K562 (cell line): ENCODE measurements at places on chromosomes 12 and 14. TPM values are rescaled to one million over a fixed set of nuclear protein-coding genes. Genes with fewer than 3 reads are reported as not detected.

DNA sequence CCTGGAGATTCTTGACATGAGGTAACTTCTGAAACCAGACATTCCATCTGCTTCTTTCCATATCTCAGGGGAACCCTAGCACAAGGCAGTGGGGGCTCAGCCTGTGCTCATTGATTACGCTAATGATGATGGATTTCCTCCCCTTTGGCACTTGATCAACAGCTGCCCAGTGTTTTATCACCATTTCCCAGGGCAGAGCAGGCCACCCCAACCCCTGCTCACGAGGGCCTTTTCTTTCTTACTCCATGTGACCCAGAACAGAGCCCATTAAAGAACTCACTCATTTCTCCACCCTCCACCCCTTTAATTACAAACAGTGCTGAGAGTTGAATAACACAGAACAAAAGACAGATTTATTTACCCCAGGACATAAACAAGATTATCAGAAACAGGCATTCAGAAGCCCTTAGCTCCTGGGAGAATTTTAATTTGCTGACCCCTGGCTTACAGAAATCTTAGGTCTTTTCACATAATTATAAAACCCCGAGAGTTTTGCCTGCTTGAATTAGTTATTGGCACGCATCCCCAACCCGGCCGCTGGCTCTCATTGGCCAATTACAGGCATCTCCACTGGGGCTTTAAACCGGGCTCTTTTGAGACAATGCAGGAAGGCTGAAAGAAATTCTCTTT lies 32.0 kb upstream of the CCDC60 start:
- H3K27me3 ChIP-seq = peaks cover 3% of the 10 kb centered on the region
- no peak for DNase-seq
- H3K4me1 ChIP-seq = no peaks in the 10 kb centered on the region
- H3K4me3 ChIP-seq = no peak overlapping the region

Gene PRKD1
- total RNA-seq = 0.16 TPM in 2 replicates

DNA sequence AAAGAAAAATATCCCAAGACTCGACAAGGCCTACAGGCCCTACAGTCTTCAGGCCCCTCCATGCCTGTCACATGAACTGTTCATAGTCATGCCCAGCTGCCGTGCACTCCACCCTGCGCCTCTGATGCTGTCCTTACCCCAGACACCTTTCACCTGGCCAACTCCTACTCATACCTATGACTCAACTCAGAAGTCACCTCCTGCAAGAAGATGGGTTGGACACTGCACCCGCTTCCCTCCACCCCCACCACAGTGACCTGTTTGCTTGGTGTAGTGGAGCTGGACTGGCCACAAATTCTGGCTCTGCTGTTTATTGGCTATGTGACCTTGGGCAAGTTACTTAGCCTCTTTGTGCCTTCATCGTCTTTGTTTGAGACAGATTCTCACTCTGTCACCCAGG lies 56.2 kb downstream of the PHETA1 start:
- no peaks in the 10 kb centered on the region for H3K36me3 ChIP-seq
- no peaks in the 10 kb centered on the region for H3K4me1 ChIP-seq
- H3K4me3 ChIP-seq = no peak overlapping the region

DNA sequence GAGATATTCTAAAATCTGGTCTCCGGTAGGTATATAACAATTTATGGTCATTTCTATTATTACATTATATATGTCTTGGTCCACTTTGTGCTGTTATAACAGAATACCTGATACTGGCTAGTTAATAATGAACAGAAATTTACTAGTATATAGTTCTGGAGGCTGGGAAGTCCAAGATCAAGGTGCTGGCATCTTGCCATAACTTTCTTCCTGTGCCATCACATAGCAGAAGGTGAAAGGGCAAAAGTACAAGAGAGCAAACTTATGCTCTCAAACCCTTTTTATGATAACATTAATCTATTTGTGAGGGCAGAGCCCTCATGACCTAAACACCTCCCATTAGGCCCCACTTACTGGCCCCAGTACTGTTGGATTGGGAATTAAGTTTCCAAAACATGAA lies 17.9 kb upstream of the BATF start:
- H3K4me3 ChIP-seq = no peak overlapping the region
- H3K4me1 ChIP-seq = no peaks in the 10 kb centered on the region
- H3K27me3 ChIP-seq = no peaks in the 10 kb centered on the region

- no peak overlapping the region for H3K4me3 ChIP-seq
- peaks cover 12% of the 10 kb centered on the region; the same call in 1 of the 3 replicates for H3K36me3 ChIP-seq
- H3K27me3 ChIP-seq = no peaks in the 10 kb centered on the region
- no peak for DNase-seq
- H3K27ac ChIP-seq = no peak overlapping the region
Observed at GRCh38 chr12:42373669-42374068, 47.7 kb downstream of the PPHLN1 start.

DNA sequence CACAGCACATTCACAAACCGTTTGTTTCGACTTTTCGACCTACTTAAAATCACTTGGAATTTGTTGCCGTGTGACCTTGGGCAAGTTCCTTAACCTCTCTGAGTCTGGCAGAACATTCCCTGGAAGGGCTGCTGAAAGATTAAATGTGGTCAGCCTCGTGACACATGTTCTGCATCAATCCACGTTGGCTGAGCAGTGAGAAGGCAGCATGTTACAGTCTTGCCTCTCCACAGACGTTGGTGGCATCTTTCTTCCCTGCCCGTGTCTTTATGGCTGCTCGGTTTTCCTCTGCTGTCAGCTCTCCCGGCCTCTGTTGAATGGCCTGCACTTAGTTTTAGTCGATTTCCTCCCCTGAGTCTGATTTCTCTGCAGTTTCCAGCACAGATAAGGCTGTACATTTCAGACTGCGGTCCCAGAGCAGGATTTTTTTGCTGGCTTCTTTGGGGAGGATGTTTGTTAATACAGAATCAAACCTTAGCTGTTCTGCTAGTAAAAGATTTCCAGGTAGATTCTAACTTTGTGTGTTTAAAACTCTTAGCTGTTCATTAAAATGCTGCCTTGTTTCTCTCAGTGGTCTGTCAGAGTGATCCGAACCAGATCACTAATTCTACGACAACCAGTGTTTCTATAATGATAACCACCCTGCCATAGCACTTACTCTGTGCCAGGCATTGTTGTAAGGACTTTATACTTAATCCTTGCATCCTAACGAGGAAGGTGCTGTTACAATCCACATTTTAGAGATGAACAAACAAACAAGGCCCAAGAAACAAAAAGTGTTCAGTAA lies 217.1 kb downstream of the CHST11 start:
- H3K4me1 ChIP-seq = peaks cover 25% of the 10 kb centered on the region
- no peak for DNase-seq
- no peaks in the 10 kb centered on the region for H3K27me3 ChIP-seq
- peaks cover 7% of the 10 kb centered on the region; the same call in 1 of the 3 replicates for H3K36me3 ChIP-seq
- no peak overlapping the region for H3K27ac ChIP-seq
- H3K4me3 ChIP-seq = no peak overlapping the region

GRCh38 chr12:11555743-11556625 lies 93.5 kb upstream of the ETV6 start:
- DNase-seq = no peak
- no peaks in the 10 kb centered on the region; the same call in none of the 2 replicates for H3K27me3 ChIP-seq
- no peaks in the 10 kb centered on the region for H3K36me3 ChIP-seq

Gene KRT76
- not detected in 2 replicates for total RNA-seq

Gene ASIC1
- total RNA-seq = 1.2 TPM in 2 replicates

GRCh38 chr14:99576304-99576703 lies 27.7 kb downstream of the CCDC85C start:
- H3K27me3 ChIP-seq = no peaks in the 10 kb centered on the region
- no peaks in the 10 kb centered on the region for H3K36me3 ChIP-seq
- DNase-seq = no peak
- H3K4me3 ChIP-seq = no peak overlapping the region
- H3K27ac ChIP-seq = no peak overlapping the region

Gene TMBIM4
- 41.2 and 46.5 TPM in 2 replicates for total RNA-seq

DNA sequence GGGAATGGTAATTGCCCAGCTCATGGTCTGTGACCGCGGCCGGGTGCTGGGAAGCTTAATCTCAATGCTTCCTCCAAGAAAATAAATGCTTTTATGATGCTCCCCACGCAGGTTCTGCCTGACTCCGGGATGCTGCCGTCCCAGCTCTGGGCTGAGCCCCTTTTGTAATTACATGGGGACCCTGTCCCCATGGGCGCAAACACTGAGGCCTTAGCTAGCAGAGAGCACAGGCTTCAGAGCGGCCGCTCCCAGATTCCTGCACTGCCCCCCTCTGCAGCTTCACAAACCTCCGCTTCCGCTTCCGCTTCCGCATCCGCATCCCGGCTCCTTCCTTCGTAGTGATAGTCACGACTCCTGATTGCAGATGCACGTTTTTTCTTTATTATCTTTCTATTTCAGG lies 129.5 kb downstream of the KIF26A start:
- H3K36me3 ChIP-seq = no peaks in the 10 kb centered on the region
- H3K27me3 ChIP-seq = no peaks in the 10 kb centered on the region
- no peak overlapping the region for H3K27ac ChIP-seq
- no peaks in the 10 kb centered on the region; the same call in 1 of the 2 replicates for H3K4me1 ChIP-seq
- DNase-seq = no peak
- no peak overlapping the region for H3K4me3 ChIP-seq

- no peak overlapping the region for H3K4me3 ChIP-seq
- no peak overlapping the region for H3K27ac ChIP-seq
- H3K27me3 ChIP-seq = no peaks in the 10 kb centered on the region
- H3K36me3 ChIP-seq = no peaks in the 10 kb centered on the region
Observed at GRCh38 chr14:88346048-88346639, 23.1 kb upstream of the KCNK10 start.

Gene SALL2
- 25.9 and 27.6 TPM in 2 replicates for total RNA-seq

Gene CCDC175
- not detected in 2 replicates for total RNA-seq

DNA sequence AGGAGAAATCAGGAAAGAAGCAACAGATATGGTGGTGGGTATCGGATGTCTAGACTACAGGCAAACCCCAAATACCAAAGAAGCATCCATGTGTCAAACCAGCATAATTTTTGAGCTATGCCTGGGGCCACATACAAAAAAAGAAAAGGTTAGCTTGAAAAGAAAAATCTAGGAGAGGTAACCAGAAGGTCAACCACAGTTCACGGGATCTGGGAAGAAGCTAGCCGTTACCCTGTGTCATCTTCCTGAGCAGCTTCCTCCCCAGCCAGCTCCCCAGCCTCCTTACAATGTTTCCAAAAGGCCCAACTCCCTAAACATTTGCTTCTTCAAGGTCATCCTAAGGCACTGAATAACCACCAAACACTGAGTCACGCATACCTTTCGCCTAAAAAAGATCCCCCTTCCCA lies 3.1 kb downstream of the SINHCAF start:
- H3K4me1 ChIP-seq = peaks cover 47% of the 10 kb centered on the region
- peaks cover 2% of the 10 kb centered on the region; the same call in 1 of the 3 replicates for H3K36me3 ChIP-seq
- H3K4me3 ChIP-seq = peak overlapping the region; percentile 71

- H3K4me3 ChIP-seq = no peak overlapping the region
- no peak overlapping the region for H3K27ac ChIP-seq
- no peaks in the 10 kb centered on the region for H3K27me3 ChIP-seq
- peak; percentile 46 for DNase-seq
- no peaks in the 10 kb centered on the region for H3K4me1 ChIP-seq
Observed at GRCh38 chr12:130026608-130027176, 122.9 kb upstream of the TMEM132D start.

DNA sequence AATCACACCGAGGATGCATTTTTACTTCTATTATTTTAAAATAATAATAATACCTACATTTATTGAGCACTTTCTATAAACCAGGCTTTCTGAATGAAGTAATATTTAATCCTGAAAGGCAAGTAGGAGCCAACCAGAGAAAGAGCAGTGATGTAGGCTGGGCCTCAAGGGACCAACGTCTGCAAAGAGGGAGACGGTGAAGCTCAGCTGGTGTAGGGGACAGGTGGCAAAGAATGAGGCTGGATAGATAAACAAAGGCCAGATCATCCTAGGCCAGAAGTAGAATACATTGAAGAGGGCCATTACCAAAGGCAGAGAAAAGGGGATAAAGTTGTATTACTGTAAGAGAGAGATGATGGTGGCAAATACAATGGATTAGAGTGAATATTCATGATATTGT lies 810 bp upstream of the TMBIM4 start:
- H3K36me3 ChIP-seq = peaks cover 11% of the 10 kb centered on the region
- H3K4me1 ChIP-seq = no peaks in the 10 kb centered on the region; the same call in 1 of the 3 replicates
- no peaks in the 10 kb centered on the region for H3K27me3 ChIP-seq
- H3K4me3 ChIP-seq = peak overlapping the region; percentile 53; the same call in 1 of the 2 replicates
- DNase-seq = no peak

- H3K27me3 ChIP-seq = no peaks in the 10 kb centered on the region
- no peak for DNase-seq
- H3K27ac ChIP-seq = no peak overlapping the region
- peaks cover 53% of the 10 kb centered on the region; the same call in 2 of the 3 replicates for H3K36me3 ChIP-seq
- no peak overlapping the region for H3K4me3 ChIP-seq
- H3K4me1 ChIP-seq = peaks cover 5% of the 10 kb centered on the region; the same call in 2 of the 3 replicates
Observed at GRCh38 chr12:6328945-6329702, 12.8 kb downstream of the TNFRSF1A start.

- H3K4me3 ChIP-seq = no peak overlapping the region
- H3K27ac ChIP-seq = no peak overlapping the region
- no peaks in the 10 kb centered on the region for H3K36me3 ChIP-seq
- no peak for DNase-seq
- H3K27me3 ChIP-seq = no peaks in the 10 kb centered on the region
Observed at GRCh38 chr14:34423445-34423844, 38.6 kb downstream of the SPTSSA start.

Gene GLIPR1L1
- total RNA-seq = not detected in 2 replicates

Gene GNB3
- total RNA-seq = 3.4 and 4.5 TPM in 2 replicates

DNA sequence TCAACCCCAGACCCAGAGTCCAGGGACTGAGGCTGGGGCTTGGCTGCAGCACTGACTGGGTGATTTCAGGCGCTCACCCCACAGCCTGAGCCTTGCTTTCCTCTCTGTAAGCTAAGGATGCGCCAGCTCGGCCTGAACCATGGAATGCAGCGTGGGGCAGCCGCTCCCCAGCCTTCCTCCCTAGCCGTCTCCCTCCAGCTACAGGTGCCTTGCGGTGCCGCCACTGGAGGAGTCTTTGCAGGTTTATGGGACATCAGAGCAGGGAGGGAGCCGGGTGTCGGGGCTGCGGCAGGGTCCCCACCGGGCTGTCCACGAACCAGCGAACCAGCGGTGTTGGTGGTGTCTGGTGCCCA lies 19.4 kb downstream of the PPP2R5C start:
- H3K4me3 ChIP-seq = no peak overlapping the region
- no peak overlapping the region for H3K27ac ChIP-seq
- H3K36me3 ChIP-seq = peaks cover 57% of the 10 kb centered on the region; the same call in 2 of the 3 replicates
- no peaks in the 10 kb centered on the region for H3K27me3 ChIP-seq

Gene KITLG
- total RNA-seq = 0.09 and 0.22 TPM in 2 replicates

GRCh38 chr12:26338586-26339572 lies 143.5 kb downstream of the SSPN start:
- H3K4me3 ChIP-seq = no peak overlapping the region
- no peaks in the 10 kb centered on the region; the same call in 2 of the 3 replicates for H3K4me1 ChIP-seq
- H3K27me3 ChIP-seq = 0 out of 3 replicates have a peak, but pooled peaks cover 5% of the 10 kb centered on the region
- no peaks in the 10 kb centered on the region for H3K36me3 ChIP-seq
- no peak for DNase-seq
- H3K27ac ChIP-seq = no peak overlapping the region

Gene RTN1
- not detected in 2 replicates for total RNA-seq

DNA sequence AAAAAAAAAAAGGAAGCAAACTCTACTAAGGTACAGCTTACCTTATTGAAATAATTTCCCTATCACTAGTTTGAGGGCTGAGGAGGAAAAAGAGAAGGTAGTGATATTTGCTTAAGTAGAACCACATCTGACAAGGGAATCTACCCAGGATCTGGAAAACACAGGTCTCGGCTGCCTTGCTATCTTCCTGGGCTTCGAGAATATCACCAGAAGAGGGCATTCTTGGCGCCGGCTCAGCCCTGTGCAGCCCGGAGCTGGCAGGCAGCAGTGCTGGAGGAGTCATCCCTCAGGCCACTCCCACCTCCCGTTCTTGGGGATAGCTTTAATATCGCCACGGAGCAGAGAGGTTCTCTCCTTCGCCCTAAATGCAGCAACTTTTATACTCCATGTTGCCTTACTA lies 1181.2 kb downstream of the VRK1 start:
- no peaks in the 10 kb centered on the region for H3K27me3 ChIP-seq
- no peaks in the 10 kb centered on the region for H3K4me1 ChIP-seq
- no peak for DNase-seq
- H3K36me3 ChIP-seq = no peaks in the 10 kb centered on the region
- no peak overlapping the region for H3K4me3 ChIP-seq

Gene OR4K13
- total RNA-seq = not detected in 2 replicates
